ENCODE measurements at places on chromosomes 12 and 14.

GRCh38 chr12:120362516-120363273, 6.3 kb downstream of the MSI1 start:
- no peak for DNase-seq

DNA sequence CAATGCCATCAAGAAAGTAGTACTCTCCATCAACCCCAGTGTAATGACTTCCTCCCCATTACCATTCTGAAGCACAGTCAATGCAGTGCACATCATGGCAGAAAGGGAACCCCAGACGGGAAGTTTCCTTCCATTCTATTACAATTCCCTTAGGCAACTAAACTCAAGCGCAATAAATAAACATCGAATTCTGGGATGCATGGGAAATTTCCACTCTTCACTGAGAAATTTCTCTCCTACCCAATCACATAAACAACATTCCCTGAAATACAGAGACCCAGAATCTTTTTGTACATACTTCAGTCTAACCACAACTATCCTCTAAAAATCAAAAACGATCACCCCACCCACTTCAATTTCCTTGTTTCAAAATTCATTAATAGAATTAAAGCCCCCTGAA, 20.0 kb downstream of the SARNP start:
- DNase-seq: no peak

GRCh38 chr12:91021076-91021475, 16.3 kb upstream of the EPYC start:
- DNase-seq: no peak

GRCh38 chr12:690466-690865, 27.2 kb upstream of the NINJ2 start:
- DNase-seq: no peak

DNA sequence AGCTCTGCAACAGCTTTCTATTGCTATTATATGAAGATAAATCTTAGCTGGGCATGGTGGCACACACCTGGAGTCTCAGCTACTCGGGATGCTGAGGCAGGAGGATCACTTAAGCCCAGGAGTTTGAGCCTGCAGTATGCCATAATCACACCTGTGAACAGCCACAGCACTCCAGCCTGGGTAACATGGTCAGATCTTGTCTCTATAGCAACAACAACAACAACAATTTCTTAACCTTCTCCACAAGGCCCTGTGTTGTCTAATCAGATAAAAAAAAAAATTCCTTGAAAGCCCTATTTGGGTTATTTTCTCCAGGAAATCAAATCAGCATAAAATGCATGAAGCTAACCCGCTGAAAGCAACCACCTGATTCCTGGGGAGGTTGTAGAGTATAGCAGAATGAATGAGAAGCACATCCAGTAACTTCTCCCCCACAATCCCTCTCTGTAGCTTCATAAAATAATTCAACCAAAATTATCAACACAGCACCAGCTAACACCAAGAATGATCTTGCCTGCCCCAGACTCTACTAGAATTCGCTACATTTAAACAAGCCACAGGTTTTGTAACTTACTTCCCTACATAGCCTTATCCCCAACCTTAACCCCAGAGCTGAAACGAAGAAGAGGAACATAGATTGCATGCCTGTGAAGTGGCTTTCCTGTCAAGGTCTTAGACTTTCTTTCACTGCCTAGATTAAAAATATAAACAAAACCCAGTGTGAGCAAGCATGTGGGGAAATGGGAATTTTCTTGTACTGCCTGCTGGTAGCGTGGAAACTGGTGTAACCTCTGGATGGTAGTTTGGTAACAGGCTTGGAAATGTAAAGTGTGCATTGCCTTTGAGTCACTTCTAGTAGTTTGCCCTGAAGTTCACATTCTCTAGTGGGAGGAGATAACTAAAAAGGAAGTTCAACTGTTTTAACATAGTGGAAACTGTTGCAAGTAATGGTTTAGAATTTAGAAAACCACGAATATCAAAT, 6.0 kb upstream of the STK38L start:
- no peak for DNase-seq

- DNase-seq: no peak
These were observed 19.5 kb upstream of the GAS2L3 start for GRCh38 chr12:100553936-100554335.

DNA sequence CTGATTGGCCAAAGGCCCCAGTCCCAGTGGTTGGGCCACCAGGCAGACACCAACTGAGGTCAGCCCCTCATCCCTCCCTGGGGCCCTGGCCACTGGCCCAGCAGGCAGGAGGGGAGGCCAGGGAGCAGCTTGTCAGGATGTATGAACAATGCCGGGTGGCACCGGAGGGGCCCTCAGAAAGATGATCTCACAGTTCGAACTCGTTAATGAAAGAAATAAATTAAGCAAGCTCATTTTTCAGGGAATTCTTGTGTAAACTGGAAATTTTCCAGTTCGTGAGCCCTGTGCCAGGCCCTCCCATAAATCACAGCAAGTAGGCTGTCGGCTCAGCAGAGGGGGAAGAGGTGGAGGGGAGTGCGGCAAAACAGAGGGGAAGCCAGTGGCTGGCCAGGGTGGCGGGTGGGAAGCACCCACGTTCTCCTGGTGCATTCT, 177.0 kb upstream of the VASH1 start:
- no peak for DNase-seq

- no peak for DNase-seq
These were observed 21.8 kb downstream of the SLC15A4 start for GRCh38 chr12:128801879-128802391.

GRCh38 chr12:28497889-28498411, 307.7 kb downstream of the CCDC91 start:
- DNase-seq: no peak

DNA sequence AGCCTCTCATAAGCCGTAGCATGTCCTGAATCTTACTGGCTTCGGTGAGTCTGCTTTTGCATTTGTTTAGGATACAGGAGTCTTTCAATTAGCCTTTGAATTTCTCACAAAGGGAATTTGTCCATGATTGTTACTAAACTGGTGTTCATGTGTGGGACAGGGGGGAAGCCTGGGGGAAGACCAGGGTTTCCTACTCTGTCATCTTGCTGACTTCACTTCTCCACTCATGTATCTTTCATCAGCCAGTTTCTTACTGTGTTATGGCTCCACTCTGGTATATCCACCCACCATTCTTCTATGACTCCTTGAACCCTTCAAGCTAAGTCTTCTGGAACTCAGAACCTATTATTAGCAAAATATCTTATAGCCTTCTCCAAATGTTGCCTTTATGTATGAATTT, 31.7 kb upstream of the A2M start:
- DNase-seq: no peak

DNA sequence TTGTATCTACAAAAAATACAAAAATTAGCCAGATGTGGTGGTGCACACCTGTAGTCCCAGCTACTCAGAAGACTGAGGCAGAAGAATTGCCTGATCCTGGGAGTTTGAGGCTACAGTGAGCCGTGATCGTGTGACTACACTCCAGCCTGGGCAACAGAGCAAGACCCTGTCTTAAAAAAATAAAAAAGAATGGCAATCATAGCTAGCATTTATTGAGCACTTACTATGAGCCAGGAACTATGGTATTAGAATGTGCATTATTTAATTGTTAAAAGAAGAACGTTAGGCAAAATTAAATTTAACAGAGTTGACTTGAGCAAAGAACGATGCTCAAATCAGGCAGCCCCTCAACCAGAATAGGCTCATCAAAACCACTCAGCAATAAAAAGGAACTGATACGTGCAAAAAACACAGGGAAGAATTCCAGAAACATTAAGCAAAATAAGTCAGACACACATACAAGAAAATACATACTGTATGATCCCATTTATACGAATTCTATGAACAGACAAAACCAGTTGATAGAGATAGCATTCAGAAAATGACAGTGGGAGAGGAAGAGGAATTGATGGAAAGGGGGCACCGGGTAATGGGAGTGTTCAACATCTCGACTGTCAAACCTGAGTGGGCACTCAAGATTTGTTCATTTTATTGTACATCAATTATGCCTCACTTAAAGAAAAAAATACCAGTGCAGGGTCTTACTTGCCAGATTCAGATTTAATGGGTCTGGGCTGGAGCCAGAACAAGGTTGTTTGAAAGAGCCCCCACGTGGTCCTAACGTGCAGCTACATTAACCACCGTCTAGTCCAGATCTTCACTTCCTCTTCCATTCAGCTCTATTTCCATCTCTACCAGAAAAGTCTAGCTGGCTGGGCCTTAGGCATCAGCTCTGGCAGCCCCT, 8.0 kb downstream of the SCNN1A start:
- DNase-seq: no peak

- no peak for DNase-seq
These were observed 11.0 kb downstream of the OR6S1 start for GRCh38 chr14:20630340-20631022.

- no peak for DNase-seq
These were observed 35.1 kb downstream of the CCNK start for GRCh38 chr14:99516156-99516870.

DNA sequence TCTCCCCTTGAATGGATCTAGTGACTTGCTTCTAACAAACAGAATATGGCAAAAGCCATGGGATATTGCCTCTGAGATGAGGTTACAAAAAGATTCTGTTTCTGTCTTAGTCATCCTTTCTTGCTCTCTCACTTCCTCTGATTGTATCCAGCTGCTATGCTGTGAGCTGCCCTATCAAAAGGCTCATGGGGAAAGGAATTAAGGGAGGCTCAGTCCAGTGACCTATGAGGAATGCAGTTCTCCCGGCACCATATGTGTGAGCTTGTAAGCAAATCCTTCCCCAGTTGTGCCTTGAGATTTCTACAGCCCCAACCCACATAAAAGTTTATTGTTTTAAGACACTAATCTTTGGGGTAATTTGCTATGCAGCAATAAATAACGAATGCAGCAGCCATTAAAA, 183.1 kb downstream of the KLHL28 start:
- no peak for DNase-seq

- DNase-seq: no peak
These were observed 189.5 kb downstream of the KCNC2 start for GRCh38 chr12:75020068-75020557.

DNA sequence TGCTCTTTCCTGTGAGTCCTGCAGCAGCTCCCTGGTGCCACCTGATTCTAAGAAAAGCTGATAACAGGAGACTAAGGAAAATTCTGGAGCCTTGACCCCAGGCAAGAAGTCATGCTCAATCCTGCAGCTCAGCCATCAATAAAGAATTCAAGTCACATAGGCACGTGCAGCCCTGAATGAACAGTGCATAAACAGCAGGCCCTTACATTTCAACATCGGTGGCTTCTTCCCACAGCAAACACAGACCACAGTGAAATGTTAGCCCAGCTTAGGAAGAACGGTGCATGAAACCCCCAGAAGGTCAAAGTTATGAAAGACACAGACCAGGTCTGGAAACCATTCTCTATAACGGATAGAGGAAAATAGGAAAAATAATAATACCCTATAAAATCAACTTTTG, 10.5 kb downstream of the CINP start:
- DNase-seq: no peak

DNA sequence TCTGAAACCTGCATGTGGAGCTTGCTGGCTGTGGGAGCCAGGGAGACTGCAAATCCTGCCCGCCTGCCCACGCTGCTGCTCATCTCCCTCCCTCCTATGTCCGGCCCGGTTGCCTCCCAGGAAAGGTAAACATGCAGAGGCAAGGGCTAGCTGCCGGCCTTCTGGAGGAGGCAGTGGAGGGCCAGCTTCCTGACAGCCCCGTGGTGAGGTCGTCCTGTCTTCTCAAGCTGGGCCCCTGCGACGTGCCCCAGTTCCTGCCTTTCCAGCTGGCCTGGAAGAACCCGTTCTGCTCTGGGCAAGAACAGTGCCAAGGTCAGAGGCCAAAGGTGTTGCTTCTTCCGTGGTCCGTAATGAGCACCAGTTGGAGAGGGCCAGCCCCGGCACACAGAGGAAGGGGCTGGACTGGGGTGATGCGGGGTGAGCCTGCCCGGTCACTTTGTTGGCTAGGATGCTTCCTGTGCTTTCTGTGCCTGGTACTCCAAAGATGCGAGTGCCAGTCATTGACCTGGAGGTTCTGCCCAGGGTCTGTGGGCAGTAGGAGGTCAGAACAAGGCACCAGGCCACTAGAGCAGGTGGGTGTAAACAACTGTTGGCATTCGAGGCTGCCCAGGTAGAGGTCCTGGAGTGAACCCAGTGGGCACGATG, 25.3 kb downstream of the TPCN1 start:
- no peak for DNase-seq

DNA sequence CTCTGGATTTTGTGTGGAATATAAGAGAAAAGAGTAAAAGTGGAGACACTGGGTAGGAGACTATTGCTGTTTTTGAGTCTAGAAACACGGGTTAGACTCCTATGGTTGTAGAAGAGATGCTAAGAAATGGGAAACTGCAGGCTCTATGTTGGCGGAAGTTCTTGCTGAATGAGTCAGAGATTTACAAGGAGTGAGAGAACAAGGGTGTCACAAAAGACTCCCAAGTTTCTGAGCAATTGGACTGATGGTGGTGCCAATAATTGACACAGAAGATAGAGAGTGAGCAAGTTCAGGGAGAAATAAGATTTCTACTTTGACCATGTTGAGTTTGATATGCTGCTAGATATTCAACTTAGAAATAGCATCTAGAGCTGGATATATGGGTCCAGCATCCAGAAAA, 2.6 kb upstream of the PRKD1 start:
- no peak for DNase-seq

- no peak for DNase-seq
These were observed 12.4 kb downstream of the MLXIP start for GRCh38 chr12:122090759-122091515.

- DNase-seq: no peak
These were observed 40.5 kb downstream of the SLC2A14 start for GRCh38 chr12:7832059-7832696.

DNA sequence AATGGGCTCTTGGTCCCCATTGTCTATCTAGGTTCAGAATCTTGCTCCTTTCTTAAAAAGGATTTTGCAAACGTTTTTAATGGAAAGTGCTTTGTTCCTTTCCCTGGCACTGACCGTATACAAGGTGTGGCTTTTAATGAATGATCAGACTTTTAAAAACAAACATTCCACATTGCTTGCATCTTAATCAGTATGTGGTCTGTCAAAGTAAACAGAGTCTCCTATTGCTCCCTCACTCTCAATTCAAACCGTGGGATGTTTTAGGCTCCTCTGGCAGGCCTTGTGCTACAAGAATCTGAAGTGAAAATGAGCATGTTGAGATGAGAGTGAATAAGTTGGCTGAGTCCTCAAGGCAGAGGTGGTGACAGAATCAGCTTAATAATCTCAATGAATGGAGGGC, 107.0 kb downstream of the VRK1 start:
- no peak for DNase-seq

Data from amygdala (tissue), 56 donors.